NCI-H526 (cell line): ENCODE measurements at places on chromosomes 6 and 20.

DNA sequence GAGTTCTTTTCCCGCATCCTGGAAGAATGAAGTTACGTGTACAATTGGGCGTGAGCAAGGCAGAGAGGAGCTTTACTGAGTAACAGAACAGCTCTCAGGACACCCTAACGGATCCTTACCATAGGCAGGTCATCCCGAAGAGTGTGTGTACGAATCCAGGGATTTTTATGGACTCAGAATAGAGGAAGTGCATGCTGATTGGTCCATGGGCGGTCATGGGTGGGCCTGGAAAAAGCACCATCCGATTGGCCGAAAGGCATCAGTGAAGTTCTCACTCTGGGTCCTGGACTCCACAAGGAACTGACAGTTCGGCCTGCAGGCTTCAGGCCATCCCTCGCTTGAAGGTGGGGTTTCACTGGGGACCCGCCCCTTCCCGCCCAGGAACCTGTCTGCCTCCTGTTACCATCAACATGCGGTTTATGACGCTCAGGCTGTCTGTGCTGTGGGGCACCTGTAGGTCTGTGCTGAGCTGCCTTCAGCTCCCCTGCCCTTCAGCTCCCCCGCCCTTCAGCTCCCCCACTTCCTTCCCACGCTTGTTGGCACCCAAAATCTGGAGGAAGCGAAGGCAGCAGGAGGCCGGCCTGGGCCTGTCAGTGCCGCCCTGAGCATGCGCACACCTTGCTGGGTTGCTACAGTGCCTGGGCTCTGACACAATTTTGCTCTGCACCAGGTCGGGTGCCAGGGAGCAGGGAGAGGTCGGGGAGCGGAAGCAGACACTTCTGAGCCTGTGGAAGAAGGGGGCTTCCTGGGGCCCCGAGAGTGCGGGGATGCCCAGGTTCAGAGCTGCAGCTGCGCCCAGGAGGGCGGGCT, 57.9 kb upstream of the MANEA start:
- no peak for DNase-seq

- DNase-seq = no peak
Measured at GRCh38 chr6:155197932-155198331, 65.9 kb upstream of the CLDN20 start.

DNA sequence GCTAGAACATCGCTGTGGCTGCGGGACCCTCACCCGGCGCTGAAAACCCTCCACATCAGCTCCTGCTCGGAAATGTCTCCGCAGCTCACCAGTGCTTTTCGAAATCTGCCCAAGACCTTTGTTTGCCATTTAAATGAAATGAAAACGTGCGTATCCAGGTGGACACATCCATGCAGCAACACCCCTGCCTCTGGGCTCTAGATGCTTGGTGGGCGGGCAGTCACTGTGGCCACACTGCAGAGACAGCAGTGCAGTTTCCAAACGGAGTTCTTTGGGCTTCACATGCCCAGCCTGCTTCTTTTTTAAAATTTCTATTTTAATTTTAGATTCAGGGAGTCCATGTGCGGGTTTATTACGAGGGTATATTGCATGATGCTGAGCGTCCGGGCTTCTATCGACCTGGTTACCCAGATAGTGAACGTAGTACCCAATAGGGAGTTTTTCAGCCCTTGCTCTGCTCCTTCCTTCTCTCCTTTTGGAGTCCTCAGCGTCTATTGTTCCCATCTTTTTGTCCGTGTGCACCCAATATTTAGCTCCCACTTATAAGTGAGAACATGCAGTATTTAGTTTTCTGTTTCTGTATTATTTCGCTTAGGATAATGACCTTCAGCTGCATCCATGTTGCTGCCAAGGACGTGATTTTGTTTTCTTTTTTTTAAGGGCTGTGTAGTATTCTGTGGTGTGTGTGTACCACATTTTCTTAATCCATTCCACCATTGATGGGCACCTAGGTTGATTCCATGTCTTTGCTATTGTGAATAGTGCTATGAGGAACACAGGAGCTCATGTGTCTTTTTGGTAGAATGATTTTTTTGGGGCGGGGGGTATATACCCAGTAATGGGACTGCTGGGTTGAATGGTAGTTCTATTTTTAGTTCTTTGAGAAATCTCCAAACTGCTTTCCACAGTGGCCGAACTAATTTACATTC, 4.8 kb upstream of the TUBB2B start:
- DNase-seq = peak; percentile 77

DNA sequence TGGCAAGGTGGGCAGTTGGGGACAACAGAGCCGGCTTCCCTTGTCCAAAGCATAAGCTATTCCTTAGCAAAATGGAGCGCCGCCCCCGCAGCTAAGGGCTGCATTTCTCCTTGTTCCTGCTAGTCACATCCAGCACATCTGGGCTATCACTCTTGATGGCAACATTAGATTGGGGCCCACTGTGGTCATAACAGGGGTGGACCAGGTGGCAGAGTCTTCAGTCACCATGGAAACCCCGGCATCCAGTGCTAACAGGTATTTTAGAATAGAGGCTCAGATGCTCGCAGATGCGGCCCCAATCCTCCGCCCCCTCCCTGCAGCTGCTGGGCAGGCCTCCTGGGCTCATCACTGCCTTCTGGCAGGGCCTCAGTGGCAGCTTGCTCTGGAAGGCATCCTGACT, 168.2 kb upstream of the PROKR2 start:
- no peak for DNase-seq

DNA sequence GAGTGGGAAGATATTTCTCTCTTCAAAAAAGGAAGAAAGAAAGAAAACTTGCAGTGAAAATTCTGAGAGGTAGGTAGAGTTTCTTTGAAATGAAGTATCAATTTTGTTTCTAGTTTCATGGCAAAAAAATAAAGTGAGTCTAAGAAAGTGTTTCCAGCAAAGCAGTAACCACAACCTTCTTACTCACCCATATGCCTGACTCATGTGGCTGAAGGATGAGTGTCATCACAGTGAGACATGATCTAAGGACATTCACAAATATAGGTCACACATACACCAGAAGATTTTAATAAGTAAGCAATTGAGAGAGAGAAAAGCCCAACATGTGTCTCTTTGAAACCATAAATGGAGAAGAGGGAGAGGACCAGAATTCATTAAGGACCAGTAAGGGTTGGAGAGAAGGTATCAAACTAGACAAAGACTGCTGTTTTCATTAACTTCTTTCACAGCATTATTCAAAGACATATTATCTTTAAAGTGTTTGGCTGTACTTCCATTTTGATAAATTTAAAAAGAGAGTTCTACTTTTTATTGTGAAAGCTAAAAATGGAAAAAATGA, 169.5 kb downstream of the FRK start:
- DNase-seq = no peak
